ENCODE measurements at places on chromosomes 16 and 17.

DNA sequence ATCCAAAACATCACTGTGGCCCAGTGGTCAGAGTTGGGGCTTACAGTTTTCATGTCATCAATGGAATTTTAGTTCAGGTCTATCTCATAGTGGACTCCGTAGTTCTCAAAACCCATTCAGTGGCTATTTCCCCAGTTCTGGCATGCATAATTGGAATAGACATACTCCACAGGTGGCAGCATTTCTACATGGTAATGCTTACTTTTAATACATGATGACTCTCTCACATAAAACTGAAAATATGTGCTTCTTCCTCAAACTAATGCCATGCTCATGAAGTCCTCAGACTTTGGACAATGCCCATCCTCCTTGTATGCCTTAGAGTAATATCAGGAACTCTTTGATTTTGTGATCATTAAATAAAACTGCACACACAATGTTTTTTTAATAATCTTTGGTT is 857.4 kb upstream of the GOT2 start:
- no peak for DNase-seq

DNA sequence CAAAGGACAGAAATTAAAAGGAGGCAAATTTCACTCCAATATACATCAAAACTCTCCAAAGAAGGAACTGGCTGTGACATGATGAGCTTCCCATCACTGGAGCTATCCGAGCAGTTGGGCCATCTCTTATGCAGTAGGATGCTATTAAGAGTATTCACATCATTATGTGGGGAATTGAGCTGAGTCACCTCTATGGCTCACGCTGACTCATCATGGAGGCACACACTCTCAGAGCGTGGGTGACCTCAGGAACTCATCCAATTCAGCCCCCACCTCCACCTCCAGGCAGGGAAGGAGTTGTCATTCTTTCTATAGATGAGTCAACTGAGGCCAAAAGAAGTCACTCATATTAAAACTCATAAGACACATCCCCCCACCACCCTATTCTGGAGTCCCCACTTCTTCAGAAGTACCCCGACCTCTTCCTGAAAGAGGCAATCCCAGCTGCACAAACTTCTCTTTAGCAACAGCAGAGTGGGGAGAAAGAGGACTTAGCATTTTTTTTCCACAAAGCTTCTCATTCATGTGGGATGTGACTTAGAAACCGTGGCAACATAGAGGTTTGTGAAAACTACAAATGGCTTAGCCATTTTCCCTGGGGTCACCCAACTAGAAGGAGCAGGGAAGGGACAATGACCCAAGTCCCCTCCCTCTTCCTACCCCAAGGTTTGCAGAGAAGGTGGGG is 32.5 kb downstream of the ABCC12 start:
- no peak for DNase-seq

GRCh38 chr16:89121691-89122321 is 28.2 kb downstream of the ACSF3 start:
- no peak for DNase-seq

DNA sequence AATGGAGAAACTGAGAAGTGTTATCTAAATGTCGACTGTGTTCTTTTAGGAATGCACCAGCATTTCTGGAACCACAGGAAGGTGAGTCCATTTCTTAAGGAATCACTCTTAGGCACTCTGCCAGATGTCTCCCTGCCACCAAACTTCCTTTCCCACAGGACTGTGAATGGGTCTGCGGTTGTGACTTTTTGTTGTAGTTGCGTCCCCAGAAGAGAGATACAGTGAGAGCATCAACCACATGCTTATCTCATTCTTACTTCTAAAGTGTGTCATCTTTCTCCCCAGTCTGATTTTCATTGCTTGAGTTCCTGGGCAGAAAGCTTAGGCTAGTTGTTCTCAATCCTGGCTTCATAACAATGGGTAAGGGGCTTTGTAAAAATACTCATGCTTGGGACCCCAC is 13.4 kb downstream of the ITPRIPL2 start:
- DNase-seq: no peak

DNA sequence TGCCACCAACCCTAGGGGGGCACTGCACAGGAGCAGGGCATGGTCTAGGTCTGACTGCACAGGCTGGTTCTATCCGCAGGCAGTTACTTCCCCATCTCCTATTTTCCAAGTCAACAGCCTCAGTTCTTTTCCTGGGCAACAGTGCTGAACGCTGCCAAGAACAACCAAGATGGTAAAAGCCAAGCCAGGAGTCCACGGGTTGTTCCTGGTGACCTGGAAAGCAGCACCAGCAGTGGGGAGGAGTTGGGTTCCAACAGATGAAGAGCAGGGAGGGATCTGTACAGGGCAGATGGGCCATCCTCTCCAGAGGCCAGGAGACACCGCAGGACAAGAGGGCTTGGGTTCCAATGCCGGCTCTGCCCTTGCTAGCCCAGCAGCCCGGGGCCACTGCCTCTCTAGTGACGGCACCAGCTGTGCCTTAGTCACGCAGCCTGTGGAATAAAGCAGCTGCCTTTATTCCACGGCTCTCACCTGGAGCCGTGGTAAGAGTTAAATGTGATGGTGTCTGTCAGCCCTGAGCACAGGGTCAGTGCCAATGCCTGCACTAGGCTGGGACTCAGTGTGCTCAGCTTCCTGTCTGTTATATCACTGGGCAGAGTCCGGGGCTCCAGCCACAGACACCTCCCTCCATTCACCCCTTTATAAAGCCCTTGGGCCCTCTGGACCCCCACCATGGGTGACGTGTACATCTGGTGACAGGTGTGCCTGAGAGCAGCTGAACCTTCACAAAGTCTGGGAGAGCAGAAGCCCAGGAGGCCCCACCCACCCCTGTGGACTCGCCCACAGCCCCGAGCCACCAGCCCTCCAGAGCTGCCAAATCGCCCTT is 44.9 kb downstream of the MARF1 start:
- no peak for DNase-seq

DNA sequence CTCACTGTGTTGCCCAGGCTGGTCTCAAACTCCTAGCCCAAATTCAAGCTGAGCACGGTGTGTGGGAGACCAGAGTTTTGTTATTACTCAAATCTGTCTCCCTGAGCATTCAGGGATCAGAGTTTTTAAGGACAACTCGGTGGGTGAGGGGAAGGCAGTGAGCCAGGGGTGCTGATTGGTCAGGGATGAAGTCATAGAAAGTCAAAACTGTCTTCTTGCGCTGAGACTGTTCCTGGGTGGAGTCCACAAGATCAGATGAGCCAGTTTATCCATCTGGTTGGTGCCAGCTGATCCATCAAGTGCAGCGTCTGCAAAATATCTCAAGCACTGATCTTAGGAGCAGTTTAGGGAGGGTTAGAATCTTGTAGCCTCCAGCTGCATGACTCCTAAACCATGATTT is 346.3 kb downstream of the TMEM114 start:
- no peak for DNase-seq

DNA sequence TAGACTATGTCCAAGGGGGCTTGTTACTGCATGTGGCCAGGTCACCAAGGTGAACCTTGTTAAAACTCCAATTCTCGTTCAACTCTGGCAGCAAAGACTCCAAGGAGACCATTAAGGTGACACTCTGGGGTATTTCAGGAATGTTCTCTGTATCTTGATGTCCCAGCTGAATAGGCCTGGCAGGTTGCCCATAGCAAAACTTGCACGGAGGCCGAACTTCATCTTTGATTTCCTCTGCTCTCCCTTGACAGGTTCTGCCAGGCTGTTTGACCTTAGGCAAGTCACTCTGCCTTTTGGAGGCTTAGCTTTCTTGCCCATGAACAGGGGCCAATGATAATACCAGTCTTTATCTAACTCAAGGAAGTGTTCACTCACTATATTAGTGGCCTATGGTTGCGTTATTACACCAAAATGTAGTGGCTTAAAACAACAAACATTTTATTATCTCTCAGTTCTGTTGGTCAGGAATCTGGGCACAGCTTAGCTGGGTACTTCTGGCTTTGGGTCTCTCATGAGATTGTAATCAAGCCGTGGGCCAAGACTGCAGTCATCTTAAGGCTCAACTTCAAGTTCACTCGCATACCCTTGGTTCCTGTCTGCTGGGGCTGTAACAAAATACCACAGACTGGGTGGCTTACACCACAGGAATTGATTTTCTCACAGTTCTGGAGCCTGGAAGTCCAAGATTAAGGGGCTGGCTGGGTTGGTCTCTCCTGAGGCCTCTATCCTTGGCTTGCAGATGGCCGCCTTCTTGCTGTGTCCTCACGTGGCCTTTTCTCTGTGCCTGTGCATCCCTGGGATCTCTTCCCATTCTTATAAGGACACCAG is 168.5 kb downstream of the UTP18 start:
- no peak for DNase-seq

DNA sequence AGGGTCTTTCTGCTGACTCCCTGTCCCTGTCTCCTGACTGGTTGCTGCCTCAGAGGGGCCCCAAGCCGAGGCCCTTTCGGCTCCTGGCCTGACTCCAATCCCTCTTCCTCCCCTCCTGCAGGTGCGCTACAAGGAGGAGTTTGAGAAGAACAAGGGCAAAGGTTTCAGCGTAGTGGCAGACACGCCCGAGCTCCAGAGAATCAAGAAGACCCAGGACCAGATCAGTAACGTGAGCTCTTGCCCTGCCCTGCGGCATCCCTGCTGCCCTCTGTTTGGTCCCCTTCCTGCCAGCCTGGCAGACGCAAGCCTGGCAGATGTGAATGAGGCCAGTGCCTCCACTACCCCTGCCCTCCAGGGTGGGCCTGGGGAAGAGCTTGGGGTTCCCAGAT is 27.1 kb upstream of the LASP1NB start:
- no peak for DNase-seq

DNA sequence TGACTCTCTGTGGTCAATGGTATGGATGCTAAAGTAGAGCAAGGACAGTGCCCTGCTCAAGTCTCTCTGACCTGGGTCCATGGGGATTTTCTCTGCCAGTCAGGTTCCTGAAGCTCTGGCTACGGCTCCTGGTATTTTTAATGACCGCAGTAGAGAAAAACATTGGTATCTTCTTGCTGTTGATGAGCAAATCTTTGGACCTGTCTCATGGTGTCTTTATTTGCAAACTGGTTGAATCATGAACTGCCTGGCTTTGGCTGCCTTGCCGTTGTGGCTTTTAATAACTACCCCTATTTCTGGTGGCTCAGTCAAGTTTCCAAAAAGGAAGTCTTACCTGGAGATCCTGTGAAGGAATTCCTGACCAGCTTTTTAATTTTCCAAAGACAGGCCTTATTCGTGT is 8.7 kb downstream of the FAM234A start:
- no peak for DNase-seq

Data from B cell (primary cell).